Thyroid gland (tissue), 4 donors: ENCODE measurements at places on chromosomes 1 and 21. TPM values are rescaled to one million over a fixed set of nuclear protein-coding genes. Genes with fewer than 3 reads are reported as not detected.

The SH2D5 gene
- 0.11 TPM for total RNA-seq

The DAB1 gene
- under 0.01 TPM for total RNA-seq

The C1QA gene
- 62.9 TPM for total RNA-seq

The VSIG8 gene
- total RNA-seq: 0.11 TPM

The IL20 gene
- total RNA-seq: not detected

The PLA2G5 gene
- 1.1 TPM for total RNA-seq

The UBXN10 gene
- 10.9 TPM for total RNA-seq
